ENCODE measurements at places on chromosomes 5 and 9.

DNA sequence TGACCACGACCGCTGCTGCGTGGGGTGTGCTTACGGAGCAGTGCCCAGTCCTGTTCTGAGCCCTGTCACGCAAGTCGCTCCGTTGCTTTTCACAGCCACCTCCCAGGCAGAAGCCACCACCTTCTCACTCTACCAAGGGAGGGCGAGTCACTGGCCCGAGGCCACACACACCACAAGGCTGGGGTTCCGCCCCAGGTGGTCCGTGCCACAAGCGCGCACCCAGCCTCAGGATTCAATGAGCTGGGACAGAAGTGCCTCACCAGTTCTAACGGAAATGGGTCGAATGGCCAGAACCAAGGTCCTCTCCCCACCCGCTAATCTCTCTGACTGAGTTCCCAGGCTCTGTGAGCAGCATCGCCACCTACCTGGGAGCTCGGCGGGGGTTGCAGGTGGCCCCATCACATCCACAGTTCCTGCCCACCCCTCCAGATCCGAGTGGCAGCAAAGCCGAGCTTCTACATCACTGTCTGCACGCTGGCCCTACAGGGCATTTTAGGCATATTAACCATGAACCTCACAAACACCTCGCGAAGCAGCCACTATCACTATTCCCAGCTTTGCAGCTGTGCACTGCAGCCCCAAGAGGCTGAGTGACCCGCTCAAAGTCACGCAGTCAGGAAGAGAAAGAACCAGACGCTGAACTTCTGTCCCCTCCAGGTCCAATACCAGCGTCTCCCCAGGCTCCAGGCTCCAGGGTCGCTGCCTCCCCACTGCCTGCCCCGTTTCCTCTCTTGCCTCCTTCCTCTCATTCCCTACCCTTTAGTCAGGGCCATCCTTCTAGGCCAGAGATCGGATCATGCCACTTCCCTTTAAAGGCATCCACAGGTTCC, 92.1 kb upstream of the PHYKPL start:
- no peak for DNase-seq

DNA sequence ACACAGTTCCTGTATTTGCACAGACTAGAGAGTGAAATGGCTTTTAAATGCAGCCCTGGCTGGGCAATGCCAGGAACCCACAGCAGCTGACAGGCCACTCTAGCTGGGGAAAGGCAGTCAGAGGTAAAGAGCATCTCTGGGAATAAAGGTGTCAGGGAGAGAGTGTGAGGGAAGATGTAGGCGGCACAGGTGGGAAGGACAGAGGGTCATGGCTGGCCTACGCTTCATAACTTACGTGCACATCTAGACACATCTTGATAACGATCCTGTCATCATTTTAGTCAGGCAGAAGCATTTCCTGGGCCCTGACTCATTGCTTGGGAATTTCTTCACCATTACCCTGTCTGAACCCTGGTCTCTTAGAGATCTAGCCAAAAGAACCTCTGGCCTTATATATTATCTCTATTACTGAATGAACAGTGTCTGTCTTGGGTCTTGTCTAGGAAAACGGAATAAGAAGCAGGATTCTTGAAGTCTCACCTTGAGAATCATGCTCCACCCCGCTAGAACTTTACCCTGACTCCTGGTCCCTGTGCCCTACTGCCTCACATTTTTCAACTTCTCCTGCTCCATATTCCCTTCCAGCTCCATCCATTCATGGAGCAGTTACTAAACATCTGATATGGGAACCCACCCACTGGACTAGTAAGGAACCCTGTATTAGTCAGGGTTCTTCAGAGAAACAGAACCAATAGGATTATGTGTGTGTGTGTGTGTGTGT, 106.4 kb upstream of the ELL2 start:
- peak; percentile 75 for DNase-seq

DNA sequence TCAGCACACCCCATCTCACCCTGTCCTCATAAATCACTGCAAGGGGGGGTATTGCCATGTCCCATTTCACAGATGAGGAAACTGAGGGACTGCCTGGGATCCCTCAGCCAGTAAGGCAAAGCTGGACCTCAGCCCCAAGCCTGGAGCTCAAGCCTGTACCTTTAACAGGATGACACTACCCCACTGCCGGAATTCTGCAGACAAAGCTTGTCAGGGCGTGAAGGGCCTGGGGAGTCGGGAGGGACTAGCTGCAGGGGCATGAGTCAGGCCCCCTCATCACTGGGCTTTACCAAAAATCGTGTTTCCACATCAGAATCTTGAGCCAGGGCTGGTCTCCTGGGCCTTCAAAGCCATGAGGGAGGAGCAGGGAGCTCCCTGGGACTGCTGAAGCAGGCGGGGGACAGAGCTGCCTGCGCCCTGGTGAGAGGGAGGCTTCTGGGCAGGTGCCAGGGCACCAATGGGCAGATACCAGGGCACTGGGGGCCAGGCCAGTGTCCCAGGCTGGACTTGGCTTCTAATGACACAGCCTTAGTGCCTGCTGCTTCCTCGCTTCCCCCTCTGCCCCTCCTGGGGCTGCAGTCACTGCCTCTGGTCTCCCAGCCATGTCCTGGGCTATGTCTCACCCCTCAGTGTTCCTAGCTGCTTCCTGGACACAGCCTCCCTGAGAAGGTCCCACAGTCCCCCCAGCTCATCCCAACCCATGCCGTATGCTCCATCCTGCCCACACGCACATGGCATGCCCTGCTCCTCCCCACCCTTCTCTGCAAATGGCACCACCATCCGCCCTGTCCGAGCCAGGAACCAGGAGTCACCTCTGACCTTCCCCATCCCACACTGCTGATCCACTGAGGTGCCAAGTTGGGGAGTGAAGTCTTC, 80.7 kb downstream of the LMX1B start:
- DNase-seq: no peak

GRCh38 chr5:178323961-178324360, 91.4 kb upstream of the PHYKPL start:
- no peak for DNase-seq

- DNase-seq: no peak
Observed at GRCh38 chr5:43335681-43336080, 22.5 kb upstream of the HMGCS1 start.

DNA sequence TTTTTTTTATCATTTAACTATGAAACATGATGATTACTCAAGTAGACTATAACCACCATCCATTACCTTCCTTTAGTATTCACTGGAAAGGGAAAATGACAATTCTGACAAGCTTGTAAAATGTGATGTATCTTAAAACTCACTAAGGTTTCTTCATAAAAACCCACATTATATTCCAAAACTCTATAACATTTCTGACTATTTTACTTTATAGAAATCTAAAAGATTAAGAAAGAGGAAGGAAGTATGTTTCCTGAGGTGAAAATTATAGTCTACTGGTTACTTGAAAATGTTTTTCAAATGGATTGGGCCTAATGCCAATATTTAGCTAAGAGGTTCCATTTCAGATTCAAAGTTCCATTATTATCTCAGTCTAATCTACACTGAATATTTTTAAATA, 1982.2 kb upstream of the C9orf72 start:
- no peak for DNase-seq

- no peak for DNase-seq
Observed at GRCh38 chr9:126839301-126839700, 21.1 kb upstream of the ZBTB34 start.

- peak; percentile 44 for DNase-seq
Observed at GRCh38 chr5:77168161-77168878, 42.2 kb upstream of the PDE8B start.

DNA sequence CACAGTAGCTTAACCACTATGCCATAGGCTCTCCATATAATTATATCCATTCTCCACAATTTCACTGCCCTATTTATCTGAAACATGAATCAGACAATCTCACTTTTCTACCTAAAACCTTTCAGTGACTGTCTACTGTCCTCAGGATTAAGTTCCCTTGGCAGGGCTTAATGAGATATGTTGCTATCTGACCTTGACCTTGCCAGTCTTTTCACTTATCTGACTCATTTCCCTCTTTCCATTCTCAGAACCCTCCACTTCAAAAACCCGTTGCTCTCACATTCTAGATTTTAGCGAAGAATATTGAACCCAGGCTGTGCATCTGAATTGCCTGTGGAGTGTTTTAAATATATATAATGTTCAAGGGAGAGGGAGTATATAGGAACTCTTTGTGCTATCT, 452.1 kb upstream of the MPDZ start:
- DNase-seq: no peak

DNA sequence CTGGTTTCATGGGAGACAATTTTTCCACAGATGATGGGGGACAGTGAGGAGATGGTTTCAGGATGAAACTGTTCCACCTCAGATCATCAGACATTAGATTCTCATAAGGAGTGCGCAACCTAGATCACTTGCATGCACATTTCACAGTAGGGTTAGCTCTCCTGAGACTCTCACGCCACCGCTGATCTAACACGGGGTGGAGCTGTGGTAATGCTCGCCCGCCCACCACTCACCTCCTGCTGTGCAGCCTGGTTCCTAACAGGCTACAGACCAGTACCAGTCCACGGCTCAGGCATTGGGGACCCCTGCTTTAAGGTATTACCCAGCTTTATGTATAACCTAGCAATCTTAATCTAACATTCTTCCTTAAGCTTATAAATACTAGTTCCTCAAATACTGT, 35.6 kb downstream of the TTC39B start:
- no peak for DNase-seq

DNA sequence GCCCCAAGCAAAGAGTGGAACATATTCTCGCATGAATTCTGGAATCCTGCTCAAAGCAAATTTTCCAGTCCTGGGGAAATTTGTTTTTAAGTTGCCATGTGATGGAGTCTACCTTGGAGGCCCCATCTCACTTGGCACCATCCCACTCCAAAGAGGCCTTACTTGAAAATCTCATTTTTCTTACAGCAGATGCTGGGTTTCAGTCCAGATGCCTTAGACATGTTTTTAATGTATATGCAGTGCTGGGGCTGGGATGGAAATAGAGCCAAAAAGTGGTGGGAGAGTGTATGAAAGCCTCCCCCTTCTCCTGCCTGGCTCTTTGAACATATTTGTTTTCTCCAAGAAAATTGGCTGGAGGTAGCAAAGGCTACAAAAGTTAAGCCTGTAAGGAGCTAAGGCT, 493.7 kb downstream of the ENC1 start:
- DNase-seq: no peak

DNA sequence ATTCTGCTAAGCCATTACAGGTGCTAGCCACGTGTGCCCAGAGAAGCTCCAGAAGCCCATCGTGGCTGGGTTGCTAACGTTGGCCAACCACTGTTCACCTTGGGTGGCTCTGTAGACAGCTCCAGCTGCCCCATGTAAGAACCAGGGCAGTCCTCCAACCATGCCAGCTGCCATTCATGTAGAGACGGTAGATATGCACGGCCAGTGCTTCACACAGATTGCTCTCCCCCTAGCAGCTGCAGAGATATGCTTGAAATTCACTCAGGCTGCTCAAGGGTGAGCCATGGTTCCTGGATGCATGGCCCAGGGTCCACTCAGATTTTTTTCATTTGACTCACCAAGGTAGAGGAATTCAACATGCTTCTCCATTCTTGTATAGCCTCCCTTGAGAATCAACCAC, 31.0 kb downstream of the GADD45G start:
- no peak for DNase-seq

DNA sequence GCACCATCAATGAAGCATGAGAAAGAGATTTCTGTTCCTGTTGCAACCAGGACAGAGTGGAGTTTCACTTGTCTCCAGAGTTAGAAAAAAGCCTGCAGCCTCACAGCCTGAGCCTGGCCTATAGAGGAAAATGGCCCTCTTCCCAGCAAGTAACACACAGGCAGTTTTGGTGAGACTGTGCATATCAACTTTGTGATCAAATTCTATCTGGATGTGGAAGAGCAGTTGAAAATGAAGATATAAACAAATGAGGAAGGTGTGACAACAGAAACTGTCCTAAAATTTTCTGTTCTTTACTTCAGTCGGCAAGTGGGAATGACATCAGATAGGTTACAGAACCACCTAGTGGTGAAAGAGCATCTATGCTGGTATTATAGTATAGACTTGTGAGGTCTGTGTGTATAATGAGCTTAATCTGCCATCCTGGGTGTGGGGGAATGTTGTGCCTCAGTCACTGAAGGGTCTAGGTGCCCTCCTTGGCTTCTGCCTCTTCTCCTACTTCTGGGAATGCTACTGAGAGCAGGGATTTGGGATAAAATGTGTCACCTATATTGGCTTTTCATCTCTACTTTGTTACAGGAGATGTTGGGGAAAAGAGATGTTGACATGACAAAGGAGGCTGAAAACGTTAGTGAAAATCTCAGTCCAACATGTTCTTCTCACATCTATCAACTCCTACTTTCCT, 28.2 kb downstream of the YIPF5 start:
- DNase-seq: no peak

DNA sequence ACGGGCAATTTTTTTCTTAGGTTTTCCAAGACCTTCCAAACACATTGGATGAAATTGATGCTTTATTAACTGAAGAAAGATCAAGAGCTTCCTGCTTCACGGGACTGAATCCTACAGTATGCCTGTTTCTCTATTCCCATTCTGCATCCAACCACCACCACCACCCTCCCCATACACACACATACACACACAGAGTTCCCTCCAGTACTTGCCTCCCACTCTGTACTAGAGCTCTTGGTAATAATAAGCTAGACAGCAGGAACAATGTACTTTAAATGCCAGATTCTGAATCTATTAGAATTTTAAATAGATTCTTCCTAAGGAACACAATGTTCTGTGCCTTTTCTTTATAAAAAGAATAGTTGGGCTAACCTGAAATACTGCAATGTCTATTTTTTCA, 67.4 kb downstream of the KLF9 start:
- no peak for DNase-seq

DNA sequence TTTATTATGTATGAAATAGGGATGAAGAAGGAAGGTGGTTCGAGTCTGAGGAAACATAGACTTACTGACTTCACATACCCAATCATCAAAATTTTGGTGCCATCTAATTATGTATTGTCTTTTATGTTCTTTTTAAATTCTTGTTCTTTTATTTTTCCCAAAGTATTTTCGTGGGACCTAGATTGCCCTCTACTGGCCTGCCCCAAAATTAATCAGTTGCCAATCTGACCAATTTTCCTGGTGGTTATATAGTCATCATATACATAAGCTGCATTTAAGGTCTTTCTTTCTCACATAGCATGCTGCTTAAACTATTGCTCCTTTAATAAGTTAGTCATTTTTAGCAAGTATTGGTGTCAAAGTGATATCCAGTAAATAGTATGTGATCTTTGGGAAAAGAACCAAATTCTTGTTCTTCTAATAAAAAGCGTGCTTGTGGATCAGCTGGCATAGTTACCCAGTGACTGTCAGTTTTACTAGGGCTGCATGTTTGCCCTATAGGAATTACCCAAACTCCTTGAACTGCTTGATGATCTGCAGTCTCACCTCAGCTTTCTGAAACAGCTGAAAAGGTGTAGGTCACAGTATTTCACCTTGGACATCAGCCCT, 223.5 kb downstream of the SH3GL2 start:
- DNase-seq: no peak

- peak; percentile 79 for DNase-seq
Observed at GRCh38 chr5:123916345-123917121, 404.6 kb downstream of the CSNK1G3 start.
